Activated CD8-positive, alpha-beta T cell treated with anti-CD3 and anti-CD28 coated beads, Interleukin-2, amount 10 ng/mL, durations not matched to agents 7 days and 5 days (primary cell): ENCODE measurements at places on chromosomes 12 and 14. TPM values are rescaled to one million over a fixed set of nuclear protein-coding genes. Genes with fewer than 3 reads are reported as not detected.

GPR84 gene
- 0.57 TPM for total RNA-seq

FGF6 gene
- total RNA-seq, result not detected

GRCh38 chr12:34389378-34390170 is 367.3 kb downstream of the ALG10 start:
- DNase-seq, result no peak

DNA sequence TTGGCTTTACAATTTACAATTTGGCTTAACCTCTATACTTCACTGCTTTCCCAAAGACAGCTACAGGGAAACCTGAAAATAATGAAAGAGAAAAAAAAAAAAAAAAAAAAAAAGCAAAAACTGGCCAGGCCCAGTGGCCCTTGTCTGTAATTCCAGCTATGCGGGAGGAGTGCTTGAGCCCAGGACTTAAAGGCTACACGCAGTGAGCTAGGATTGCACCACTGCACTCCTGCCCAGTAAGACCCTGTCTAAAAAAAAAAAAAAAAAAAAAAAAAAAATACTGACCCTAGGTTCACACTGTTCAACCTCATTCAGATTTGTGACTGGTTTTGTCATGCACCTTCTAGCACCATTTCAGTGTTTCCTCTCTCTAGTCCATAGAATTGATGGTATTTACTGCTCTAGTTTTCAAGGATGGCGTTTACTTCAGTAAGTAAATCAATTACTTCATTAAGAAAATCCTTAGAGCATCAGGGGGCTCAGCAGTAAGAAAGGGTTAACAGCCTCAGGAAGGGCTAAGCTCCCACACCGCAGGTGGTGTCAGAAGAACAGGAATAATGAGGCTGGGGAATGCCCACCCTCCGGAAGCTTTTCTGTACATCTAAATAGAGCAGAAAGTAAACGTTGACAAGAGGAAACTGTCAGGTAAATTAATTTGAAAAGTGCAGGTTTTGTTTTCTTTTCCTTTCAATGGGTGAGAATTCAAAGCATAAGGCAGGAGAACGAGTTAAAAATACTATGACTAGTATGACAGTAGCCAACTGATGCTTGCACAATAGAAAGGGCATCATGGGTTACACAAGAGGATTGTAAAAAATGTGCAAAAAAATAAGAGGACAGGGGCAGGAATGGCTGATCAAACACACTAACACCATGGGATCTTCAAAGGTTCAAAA is 115.0 kb upstream of the MDM1 start:
- no peak for DNase-seq

- no peak for DNase-seq
Measured at GRCh38 chr12:2358986-2359658, 306.3 kb downstream of the CACNA1C start.

DNA sequence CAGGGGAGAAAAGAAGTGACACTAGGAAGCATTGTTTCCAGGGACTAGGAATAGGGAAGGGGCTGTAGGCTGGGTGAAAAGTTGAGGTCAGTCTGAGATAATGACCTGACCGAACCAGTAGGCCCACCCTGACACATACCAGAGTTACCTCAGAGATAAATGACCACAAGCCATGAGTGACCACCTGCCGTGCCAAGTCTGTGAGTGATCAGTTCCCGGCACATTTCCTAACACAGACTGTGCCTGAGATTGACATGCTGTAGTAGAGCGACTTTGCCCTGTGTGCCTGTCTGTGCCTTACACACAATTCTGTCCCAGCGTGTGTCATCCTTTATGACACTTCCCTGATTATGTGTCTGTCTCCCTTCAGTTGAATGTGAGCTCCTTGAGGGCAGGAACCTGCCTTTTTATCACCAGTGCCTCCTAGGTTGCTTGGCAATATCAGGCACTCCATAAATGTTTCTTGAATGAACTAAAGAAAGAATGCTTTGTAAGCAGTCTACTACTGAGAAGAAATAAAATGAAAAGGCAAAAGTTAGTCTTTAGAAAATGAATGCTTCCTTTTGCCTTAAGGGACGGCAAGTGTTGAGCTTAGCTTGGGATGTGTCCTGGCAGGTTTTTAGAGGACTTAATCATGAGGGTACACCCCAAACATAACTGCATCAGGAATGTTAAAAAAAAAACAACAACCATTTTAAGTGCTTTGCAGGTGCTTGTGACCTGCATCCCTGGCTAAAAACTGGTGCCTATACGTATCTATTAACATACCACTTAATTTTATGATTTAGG is 9.6 kb upstream of the SSPN start:
- DNase-seq, result no peak

DNA sequence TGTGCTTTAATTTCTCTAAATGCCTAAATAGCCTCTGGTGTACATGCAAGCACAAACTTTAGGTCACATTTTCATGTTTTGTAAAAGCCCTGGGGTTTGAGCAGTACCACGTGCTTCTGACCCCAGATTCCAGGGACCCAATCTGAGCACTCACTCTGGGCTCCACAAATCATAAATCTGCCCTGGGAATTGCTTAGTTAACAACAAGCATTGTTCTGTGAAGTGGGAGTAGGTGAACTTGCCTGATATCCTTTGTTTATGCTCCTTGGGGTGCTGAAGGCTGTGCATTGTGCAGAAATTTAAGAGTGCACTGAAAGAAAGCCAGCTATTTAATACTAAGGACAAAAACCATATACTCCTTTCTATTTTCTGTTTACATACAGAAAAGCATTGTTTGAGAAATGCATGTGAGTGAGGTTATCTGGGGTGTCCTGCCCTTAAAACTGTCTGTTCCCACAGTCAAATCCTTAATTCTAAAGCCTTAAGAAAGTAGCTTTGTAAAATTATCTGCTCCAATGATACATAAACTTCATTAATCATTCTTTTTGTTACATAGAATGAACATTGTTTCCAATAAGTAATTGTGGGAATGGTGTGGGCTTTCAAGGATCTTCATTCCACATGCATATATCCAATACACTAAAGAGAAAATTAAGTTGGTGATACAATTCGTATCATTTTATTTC is 258.6 kb upstream of the NPAS3 start:
- no peak for DNase-seq

- peak; percentile 74 for DNase-seq
Measured at GRCh38 chr12:111313833-111314259, 55.0 kb downstream of the PHETA1 start.

GRCh38 chr12:31119192-31119802 is 45.6 kb downstream of the DDX11 start:
- no peak for DNase-seq

DNA sequence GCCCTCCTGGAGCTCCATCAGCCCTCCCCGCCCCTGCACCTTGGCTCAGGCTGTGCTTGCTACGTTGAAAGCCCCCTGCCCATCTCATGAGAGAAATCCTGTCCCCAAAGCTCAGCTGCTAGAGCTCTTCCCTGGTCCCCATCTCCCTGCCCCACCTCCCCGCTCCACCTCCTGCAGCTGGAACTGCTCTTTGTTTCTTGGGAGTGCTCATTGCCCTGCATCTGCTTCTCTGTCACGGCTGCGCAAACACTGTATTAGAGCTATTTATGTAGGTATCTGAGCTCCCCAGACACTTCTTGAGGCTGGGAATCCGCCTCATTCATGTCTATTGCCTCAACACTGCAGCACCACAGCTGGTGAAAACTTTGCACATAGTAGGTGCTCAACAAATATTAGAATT is 32.8 kb upstream of the PRIMA1 start:
- DNase-seq, result no peak
